GM23248 (cell line): ENCODE measurements at places on chromosomes 1 and 21. TPM values are rescaled to one million over a fixed set of nuclear protein-coding genes. Genes with fewer than 3 reads are reported as not detected.

GRCh38 chr1:159800177-159800930 is 1.8 kb upstream of the FCRL6 start:
- DNase-seq = peak; percentile 34

GRCh38 chr1:172826096-172826741 is 167.3 kb downstream of the FASLG start:
- peak; percentile 92 for DNase-seq

GRCh38 chr1:157357111-157357510 is 195.2 kb downstream of the FCRL5 start:
- no peak for DNase-seq

DNA sequence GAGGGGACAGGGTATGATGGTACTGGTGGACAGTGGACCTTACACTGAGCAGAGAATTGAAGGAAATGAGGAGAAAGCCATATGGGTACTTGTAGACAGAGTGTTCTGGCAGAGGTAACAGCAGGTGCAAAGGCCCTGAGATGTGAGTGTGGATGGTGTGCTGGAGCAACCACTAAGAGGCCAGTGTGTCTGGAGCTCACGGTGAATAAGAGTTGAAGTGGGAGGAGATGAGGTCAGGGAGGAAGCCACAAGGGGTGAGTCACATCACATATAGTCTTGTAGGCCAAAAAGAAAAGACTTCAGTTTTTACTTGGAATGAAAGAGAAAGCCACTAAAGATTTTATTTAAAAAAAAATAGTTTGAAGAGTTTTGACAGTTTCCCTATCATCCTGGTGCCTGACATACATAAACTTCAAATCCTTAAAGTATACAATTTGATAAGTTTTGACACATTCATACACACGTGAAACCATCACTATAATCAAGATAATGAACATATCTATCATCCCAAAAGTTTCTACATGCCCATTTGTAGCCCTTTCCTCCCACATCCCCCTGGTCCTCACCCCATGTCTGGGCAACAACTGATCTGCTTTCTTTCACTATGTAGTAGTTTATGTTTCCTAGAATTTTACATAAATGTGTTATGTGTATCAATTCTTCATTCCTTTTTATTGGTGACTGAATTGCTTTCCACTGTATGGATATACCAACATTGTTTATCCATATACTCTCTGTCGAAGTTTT is 148.4 kb downstream of the GPATCH2 start:
- DNase-seq = peak; percentile 91

- DNase-seq = no peak
Observed at GRCh38 chr1:28157894-28158293, 18.6 kb downstream of the PTAFR start.

DNA sequence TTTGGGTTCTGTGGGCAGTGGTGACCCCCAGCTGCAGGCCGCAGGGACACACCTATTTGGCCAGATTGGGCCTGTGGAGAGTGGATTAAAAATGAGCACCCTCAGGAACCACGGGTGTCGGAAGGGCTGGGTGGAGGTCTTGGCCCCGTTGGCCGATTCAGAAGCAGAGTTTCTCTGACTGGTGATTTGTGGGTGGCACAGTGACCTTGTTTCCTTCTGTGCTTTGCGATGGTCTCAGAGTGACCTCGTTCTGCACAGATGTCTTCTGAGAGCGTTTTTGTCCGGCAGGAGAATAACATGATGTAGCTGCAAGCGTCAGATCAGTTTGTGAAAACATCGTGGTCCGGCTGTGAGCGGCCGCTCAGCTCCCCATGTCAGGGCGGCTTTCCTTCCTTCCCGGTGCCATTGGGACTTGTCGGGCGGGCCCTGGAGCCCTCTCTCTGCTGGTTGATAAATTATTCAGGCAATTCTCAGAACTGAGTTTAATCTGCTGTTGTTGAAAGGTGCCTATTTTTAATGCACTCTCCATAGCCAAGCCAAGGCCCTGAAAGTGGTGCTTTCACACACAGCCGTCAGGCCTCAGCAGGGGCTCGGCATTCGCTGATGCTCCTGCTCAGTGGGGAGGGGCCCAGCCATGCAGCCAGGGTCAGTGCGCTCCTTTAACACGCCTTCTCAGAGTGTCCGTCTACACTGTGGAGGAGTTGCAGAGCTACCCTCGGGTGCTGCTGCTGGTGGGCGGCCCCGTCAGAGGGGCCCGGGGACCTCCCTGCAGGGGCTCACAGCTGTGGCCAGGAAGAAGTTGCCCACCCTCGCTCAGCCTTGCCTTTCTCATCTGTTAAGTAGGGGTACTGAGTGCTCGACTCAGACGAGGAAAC is 26.8 kb downstream of the TRPM2 start:
- no peak for DNase-seq

GRCh38 chr1:240027059-240027462 is 64.6 kb upstream of the FMN2 start:
- peak; percentile 84 for DNase-seq

DNA sequence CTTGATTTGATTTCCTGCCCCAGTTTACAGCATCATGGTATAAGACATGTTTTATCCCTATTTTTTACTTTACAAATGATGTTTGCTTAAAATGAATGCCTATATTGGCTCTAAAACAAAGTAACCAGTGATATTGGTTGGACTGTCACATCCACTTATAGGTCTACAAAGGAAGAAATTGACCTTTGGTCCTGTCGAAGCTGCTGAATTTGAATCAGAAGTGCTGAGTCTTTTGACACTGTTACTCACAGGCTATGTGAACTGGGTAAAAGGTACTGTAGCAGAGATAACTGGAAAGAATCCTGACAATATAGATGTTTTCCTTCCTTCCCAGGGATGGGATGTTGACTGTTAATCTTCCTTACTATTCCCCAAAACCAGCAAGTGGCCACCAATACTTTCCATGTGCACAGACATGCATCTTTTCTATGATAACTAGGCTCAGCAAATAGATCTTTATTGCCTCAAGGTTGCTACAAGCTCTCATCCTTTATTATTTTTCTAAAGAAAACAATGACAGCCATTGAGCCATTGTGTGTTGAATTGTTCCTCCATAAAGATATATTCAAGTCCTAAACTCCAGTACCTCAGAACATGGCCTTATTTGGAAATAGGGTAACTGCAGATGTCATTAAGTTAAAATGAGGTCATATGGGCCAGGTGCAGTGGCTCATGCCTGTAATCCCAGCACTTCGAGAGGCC is 175.9 kb upstream of the NR5A2 start:
- no peak for DNase-seq

DNA sequence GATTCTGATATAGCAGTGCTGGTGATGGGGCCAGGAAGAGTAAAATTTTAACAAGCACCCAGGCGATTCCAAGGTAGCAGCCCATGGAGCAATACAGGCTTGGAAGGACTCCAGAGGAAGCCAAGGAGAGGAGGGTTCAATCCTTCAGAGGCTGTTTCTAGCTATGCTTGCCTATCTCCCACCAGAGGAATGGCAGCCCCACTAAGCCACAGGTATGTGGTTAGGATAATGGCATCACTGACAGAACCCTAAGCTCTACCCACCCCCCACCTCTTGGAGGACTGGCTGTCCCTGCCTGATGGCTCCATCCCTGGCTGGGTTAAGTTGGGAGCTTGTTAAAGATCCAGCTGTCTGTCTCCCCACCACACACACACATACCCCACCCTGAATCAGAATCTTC is 19.3 kb upstream of the PTAFR start:
- no peak for DNase-seq

DNA sequence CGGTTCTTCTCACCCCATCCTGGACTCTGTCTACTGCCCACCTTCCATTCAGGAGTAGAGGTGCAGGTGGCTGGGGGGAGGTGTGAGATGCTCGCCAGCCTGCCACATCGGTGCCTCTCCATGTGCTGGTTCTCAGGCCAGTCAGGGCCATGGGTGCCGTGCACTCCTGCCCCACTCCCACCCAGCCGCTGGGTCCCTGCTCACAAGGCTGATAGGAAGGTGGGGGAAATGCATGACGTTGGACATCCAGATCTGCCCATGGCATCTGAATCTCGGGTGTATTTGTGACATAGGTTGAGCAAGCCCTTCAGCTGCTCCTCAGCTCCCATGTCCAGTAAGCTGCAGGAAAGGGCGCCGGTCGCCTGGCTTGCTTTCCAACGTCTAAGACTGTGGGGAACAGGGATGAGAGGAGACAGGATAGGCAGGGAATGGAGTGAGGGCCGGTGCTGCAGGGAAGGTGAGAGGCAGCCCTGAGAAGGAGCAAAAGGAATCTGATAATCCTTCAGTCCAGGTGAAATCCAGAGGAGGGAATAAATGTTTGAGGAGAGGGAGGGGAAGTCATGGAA is 11.8 kb downstream of the S100A7A start:
- no peak for DNase-seq

DNA sequence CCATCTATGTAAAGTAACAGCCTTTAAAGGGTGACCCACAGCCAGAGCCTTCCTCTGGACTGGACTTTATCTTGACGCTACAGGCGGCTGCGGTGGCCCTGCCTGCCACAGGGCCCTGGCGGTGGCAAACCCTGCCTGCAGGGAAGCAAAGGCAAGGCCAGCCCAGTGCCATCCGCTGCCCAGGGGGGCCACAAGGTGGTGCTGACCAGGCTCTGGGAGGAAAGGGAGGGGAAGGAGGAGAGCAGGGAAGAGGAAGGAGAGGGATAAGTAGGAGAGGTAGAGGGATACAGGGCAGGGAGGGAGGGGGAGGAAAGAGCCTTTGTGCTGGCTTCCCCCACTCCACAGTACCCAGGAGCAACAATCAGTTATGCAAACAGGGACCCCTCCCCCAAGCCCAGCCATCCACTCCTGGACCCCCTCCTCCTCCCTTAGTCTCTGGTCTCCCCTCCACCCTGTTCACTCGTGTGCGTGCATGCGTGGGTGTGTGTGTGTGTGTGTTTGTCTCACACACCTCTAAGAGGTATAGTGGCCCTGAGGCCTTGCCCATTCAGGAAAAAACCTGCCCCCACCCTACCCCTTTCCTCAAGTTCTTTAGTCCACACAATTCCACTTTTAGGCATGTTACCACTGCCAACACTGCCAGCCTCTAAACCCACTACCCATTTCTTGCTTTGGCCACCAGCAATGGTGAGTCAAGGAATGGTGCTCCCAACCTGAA is 30.3 kb downstream of the SSBP3 start:
- no peak for DNase-seq

- DNase-seq = no peak
Observed at GRCh38 chr1:164650531-164650930, 91.5 kb downstream of the PBX1 start.

- DNase-seq = no peak
Observed at GRCh38 chr1:7076572-7076971, 291.3 kb downstream of the CAMTA1 start.

DNA sequence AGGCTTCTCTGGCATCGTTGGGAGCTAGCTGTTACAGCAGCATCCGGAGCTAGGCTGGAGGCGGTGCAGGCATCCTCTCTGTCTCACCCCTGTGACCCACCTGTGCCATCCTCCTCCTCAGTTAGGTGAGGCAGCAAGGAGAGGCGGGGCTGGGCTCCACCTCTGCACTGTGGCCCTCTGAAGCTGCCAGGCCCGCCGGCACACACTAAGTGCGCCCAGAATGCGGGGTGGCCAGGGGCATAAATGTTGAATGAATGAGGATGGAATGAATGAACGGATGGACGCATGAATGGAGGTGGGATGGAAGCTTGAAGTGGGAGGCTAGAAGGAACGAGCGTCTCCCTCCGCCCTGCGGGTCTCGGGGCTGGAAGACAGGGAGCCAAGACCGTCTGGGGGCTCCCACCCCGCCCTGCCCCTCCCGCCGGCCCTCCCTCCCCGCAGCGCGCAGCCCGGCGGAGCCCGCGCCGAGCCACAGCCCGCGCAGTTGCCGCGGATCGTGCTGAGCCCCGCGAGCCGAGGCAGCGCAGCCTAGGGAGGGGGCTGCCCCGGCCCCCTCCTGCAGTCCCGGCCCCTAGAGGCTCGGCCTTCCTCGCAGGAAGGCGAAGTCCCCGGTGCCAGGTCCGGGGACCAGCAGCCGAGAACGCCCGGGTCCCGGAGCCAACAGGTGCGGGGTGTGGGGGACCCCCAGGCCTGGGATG is at the start of gene HCRTR1:
Gene HCRTR1, plus strand, starts transcription at position 472 of the 698 bp plus-strand sequence. CDS start 1,504 bp downstream, outside the sequence.
- no peak for DNase-seq

- no peak for DNase-seq
Observed at GRCh38 chr1:106189780-106190179, 866.7 kb upstream of the PRMT6 start.

GRCh38 chr1:53582211-53583020 is 123.2 kb downstream of the DMRTB1 start:
- DNase-seq = no peak

DNA sequence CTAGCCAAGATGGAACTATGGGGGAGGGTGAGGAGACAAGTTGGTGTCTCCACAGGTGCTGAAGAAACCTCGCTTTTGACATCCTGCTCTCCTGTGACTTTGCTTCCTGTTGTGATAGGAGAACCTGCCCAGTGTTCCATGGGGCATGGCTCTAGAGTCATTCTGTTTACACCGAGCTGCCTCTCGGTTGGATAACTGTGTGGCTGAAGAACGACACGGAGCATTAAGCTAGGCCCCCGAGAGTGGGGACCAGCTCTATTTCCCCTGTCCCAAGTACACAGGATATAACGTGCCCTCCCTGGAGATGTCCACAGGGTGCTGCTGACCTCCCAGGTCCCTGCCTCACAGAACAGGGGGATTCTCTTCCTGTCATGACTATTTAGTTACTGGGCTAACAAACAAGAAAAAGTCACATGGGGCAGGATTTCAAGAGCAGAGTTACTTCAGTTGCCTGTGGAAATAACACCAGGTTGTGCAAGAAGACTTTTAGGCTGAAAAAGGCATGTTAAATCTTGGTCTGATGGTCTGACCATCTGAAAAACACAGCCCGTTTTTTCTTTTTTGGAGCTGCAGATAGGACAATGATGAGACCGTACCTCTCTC is 29.4 kb upstream of the PPP2R5A start:
- no peak for DNase-seq

GRCh38 chr1:170010443-170010842 is 64.1 kb downstream of the KIFAP3 start:
- peak; percentile 79 for DNase-seq

GRCh38 chr21:31618696-31619430 is 40.6 kb upstream of the SOD1 start:
- peak; percentile 14 for DNase-seq

DNA sequence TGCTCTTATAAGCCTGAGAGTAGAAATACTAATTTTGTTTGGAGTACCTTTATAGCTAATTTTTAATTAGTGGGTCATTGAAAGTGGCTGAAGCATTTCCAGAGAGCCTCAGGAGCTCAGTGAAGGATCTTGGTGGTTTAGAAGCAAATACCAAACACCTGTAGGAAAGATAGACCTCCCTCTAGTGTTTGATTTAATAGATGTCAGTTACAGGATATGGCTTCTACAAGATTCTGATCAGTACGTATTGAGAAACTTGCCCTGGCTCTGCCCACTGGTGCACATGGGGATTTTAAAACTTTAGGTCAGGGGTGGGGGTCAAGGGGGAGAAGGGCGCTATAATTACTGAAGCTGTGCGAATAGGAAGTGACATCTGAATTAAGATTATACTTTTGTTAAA is 122.2 kb downstream of the POU2F1 start:
- DNase-seq = no peak

GRCh38 chr1:151458802-151459330 is 428 bp downstream of the POGZ start:
- peak; percentile 83 for DNase-seq

CFHR5 gene
- total RNA-seq = not detected in 2 replicates

PLPPR5 gene
- total RNA-seq = not detected in 2 replicates

TXNDC12 gene
- 59.3 and 64.9 TPM in 2 replicates for total RNA-seq

RXFP4 gene
- not detected in 2 replicates for total RNA-seq

CFAP107 gene
- not detected in 2 replicates for total RNA-seq
